Tongue (tissue), 3 donors: ENCODE measurements at places on chromosomes 2 and 18. TPM values are rescaled to one million over a fixed set of nuclear protein-coding genes. Genes with fewer than 3 reads are reported as not detected.

The NDUFV2 gene
- total RNA-seq: 169 TPM

The PJVK gene
- total RNA-seq: 2.8 TPM

The FAM228A gene
- total RNA-seq: 1.3 TPM

The IRS1 gene
- 16.1 TPM for total RNA-seq

GRCh38 chr2:96993367-96993766 is 7.0 kb upstream of the FAM178B start:
- no peak for DNase-seq

GRCh38 chr18:9949315-9949714 is 35.5 kb downstream of the VAPA start:
- DNase-seq: no peak

- no peak for DNase-seq
Observed at GRCh38 chr18:58005011-58005410, 39.0 kb upstream of the NEDD4L start.

GRCh38 chr2:223123855-223124610 is 72.0 kb downstream of the KCNE4 start:
- no peak for DNase-seq

DNA sequence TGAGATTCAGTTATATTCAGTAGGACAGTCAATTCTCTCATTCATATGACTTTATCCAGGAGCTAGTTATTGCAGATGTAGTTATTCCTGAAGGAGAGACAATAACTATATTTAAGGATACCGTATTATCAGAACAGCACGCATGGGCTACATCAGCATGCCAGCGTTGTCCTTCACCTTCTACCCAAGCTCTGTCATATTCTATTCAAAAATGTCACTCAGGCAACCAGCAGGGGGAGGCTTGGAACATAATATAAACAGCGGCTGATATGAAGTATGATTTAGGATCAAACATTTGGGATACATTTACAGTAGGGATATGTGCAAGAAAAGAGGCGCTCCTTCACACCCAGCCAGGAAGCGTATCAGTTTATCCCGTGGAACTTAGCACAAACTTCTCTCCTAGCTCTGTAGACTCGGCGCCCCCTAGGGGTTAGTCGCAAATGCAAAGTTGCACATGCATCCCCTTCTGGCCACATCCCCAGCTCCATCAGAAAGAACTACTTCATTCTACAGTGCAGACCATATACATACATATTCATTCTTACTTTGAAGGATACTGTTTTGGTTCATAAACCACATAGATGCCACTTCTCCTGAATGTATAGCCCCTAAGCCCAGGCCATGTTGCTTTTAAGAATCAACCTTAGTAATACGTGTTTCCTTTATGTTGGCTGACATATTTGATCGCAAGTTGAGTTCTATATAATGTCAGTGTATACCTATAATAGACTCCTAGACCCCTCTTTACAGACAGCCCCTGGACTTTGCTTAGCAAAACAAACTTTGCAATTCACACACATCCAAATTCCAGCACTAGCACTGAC is 759.4 kb downstream of the ADCYAP1 start:
- DNase-seq: peak; percentile 42

DNA sequence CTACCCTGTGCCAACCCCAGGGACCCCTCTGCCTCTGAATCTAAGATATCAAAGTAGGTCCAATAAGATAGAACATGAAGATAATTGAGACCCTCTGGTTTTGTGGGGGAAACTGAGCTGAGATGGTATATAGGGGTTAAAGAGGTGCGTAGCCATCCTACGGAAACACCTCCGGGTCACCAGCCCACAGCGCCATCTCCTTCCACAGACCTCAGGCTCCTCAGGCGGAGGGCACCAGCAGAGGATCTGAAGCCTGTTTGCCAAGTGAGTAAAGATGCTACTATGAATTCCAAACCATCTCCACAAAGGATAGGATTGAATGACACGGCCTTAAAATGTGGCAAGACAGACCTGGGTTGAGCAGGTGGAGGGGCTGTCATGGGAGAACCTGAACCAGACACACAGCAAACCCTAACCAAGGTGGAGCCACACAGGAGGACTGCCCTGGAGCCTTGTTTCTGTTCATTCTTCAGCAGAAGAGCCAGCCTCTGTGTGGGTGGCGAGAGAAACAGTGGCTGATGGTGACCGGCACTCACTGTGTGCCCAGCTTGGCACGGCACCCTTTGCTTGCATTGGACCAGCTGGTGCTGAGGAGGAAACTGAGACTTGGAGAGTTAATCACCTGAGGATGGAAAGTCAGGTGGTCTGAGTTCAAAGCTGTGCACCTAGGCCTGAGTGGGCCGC is 10.2 kb downstream of the GBX2 start:
- DNase-seq: no peak

- DNase-seq: peak; percentile 3
Observed at GRCh38 chr2:155145758-155146229, 447.3 kb downstream of the KCNJ3 start.

DNA sequence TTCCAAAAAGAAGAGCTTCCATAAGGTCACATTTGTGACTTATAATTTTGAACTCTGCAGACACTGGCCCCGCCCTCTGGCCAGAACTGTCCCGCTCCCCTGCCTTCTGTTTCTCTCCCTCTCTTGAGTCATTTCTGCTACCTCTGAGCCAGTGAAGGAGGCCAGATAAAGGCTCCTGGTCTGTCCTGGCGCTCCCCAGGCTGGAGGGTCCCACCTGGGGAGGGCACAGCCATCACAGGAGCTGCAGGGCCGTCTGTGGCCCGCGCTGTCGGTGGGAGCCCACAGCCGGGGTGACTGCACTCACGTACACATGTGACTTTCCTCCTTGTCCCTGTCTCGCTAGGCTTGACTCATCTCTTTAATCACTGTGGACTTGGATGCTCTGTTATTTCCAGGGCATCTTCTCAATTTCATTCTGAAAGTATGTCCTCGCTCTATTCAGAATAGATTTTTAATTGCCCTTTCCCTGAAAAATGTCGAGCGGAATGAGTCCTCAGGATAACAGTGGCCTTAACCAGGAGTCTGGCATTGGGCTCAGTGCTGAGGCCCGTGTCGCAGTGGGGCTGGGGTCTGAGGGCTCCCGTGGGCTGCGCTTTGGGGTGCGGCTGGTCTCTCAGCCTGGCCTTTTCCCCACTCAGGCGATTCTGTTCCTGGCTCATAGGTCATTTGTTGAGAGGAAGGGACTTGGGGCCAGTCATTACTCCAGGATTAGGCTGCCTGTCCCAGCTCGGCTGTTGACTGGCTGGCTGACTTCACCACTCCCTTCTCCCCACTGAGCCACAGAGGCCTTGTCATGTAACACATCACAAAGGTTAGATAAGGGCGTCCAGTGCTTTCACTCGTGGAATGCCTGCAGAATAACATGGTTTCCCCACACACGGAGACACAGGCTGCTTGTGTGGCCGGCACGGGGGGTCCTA is 34.5 kb downstream of the KLHL29 start:
- DNase-seq: no peak

GRCh38 chr2:159976527-159977160 is 85.8 kb downstream of the PLA2R1 start:
- no peak for DNase-seq
